ENCODE measurements at places on chromosomes 7 and 10. TPM values are rescaled to one million over a fixed set of nuclear protein-coding genes. Genes with fewer than 3 reads are reported as not detected.

GRCh38 chr10:79197558-79197957, 128.8 kb downstream of the ZMIZ1 start:
- no peaks in the 10 kb centered on the region for H3K27me3 ChIP-seq
- H3K4me1 ChIP-seq: peaks cover 12% of the 10 kb centered on the region
- no peak overlapping the region for H3K4me3 ChIP-seq
- DNase-seq: no peak

Gene SLC18A3
- 0.09 TPM for total RNA-seq

Gene ANKRD61
- not detected for total RNA-seq

DNA sequence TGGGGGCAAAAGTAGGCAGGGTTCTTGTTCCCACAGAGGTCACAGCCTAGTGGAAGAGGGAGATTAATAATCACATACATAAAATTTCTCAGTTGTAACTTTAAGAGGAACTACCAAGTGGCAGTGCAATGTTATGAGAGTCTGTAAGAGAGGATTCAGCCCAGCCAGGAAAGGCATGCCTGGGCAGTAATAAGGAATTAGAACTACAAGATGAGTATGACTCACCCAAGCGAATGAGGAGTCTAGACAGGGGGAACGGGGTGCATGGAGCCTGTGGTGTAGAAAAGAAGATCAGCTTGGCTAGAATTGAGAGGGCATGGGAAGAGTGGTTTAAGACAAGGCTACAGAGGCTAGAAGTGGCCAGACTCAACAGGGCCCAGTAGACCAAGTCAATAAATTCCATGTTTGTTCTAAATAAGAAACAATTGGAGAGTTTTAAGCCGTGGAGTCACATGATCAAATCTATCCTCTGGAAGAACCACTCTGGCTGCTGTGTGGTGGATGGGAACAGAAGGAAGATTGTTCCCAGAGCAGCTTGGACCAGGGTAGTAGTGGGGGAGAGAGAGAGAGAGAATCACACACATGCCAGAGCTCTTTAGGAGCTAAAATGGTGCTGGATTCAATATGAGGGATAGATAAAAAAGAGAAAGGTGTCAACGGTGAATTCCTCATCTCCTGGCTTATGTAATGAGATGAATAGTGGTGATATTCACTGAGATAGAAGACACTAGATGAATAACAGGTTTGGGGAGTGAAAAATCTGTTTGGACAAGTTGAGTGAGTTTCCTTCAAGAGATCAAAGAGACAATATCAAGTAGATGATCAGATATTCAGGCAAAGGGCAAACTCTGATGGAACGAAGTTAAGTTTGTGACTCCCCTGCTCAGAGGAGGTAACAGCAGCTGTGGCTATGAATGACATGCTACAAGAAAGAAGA, 265.1 kb downstream of the FGFR2 start:
- no peaks in the 10 kb centered on the region for H3K27me3 ChIP-seq
- no peak for DNase-seq

Gene FAM20C
- 49.1 TPM for total RNA-seq

GRCh38 chr7:95867309-95867708, 95.0 kb downstream of the DYNC1I1 start:
- H3K36me3 ChIP-seq: no peaks in the 10 kb centered on the region
- peak; percentile 36 for DNase-seq
- no peak overlapping the region for H3K4me3 ChIP-seq
- H3K27me3 ChIP-seq: no peaks in the 10 kb centered on the region
- peaks cover 8% of the 10 kb centered on the region for H3K4me1 ChIP-seq

DNA sequence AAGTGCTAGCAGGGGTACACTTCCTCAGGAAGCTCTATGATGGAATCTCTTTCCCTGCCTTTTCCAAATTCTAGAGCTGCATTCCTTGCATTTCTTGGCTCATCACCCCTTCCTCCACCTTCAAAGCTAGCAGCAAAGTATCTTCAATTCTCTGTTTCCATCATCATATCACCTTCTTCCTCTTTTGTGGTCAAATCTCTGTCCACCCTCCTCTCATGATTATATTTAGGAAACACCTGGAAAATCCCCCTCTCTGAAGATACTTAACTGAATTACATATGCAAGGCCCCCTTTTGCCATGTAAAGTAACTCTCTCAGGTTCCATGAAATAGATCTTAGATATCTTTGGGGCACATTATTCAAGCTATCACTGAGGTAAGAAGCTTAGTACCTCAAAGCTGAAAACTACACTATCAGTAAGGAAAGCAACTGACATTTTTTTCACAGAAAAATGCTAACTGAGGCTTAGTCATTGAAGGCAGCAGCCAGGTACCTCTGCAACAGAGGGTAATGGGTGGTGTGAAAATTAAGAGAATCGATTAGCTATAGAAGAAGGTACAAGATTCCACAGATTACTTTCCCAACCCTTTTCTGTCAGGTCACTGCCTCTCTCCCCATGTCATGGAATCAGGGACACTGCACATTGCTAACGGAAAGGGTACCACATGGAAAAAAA, 197.3 kb downstream of the MACC1 start:
- no peak for DNase-seq
- H3K36me3 ChIP-seq: peaks cover 14% of the 10 kb centered on the region
- H3K4me3 ChIP-seq: peak overlapping the region; percentile 9
- H3K4me1 ChIP-seq: peaks cover 82% of the 10 kb centered on the region
- peak overlapping the region; percentile 93 for H3K27ac ChIP-seq

- H3K36me3 ChIP-seq: no peaks in the 10 kb centered on the region
- H3K27ac ChIP-seq: no peak overlapping the region
- H3K4me1 ChIP-seq: peaks cover 42% of the 10 kb centered on the region
Measured at GRCh38 chr7:94298943-94299342, 95.8 kb upstream of the COL1A2 start.

GRCh38 chr10:61343796-61344195, 109.4 kb downstream of the TMEM26 start:
- no peaks in the 10 kb centered on the region for H3K36me3 ChIP-seq
- DNase-seq: no peak
- no peaks in the 10 kb centered on the region for H3K4me1 ChIP-seq
- H3K27me3 ChIP-seq: no peaks in the 10 kb centered on the region

GRCh38 chr10:62502995-62503613, 128.9 kb downstream of the ZNF365 start:
- peaks cover 59% of the 10 kb centered on the region for H3K4me1 ChIP-seq
- no peak overlapping the region for H3K27ac ChIP-seq
- H3K36me3 ChIP-seq: no peaks in the 10 kb centered on the region

DNA sequence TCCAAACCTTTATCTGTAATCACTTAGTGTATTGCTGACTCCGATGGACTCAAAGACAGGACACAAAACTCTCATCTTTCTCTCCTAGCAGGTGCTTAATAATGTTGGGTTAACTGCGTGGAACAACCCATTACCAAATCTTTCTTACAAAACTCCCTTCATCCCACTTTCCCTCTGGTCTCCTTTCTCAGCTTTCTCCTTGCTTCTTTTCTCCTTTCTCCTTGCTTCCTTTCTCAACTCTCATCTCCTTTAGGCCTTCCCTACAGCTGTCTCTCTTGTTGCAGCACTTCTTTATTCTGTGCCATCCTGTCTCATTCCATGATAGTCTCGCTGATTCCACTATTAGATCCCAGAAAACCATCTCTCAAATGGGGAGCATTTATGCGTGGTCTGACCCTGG, 67.5 kb downstream of the TNS3 start:
- peaks cover 23% of the 10 kb centered on the region for H3K4me1 ChIP-seq
- no peaks in the 10 kb centered on the region for H3K27me3 ChIP-seq
- no peak overlapping the region for H3K27ac ChIP-seq
- no peak for DNase-seq
- H3K4me3 ChIP-seq: no peak overlapping the region

GRCh38 chr10:126074291-126074690, 177.9 kb downstream of the FANK1 start:
- H3K27me3 ChIP-seq: peaks cover 3% of the 10 kb centered on the region
- no peaks in the 10 kb centered on the region for H3K4me1 ChIP-seq
- no peak overlapping the region for H3K4me3 ChIP-seq
- DNase-seq: no peak
- H3K36me3 ChIP-seq: no peaks in the 10 kb centered on the region

GRCh38 chr7:144437370-144438191, 34.1 kb upstream of the NOBOX start:
- no peak overlapping the region for H3K27ac ChIP-seq
- peaks cover 7% of the 10 kb centered on the region for H3K4me1 ChIP-seq
- no peak overlapping the region for H3K4me3 ChIP-seq

DNA sequence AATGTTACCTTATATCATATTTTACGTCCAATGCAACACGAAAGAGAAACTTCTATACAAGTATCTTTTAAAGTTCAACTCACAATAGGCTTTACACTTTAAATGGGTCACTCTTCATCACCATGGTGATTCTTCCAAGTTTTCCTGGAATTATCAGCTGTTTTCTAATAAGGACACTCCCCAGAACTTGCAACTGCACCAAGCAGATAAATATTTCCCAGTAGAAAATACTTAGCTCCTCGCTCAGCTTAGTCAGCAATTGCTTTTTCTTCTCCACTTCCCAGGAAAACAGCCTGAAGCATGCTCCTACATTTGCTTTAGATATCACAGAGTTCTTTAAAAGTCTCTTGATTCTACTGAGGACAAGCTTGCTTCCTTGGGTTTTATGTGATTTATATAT, 25.7 kb upstream of the ADD3 start:
- no peak overlapping the region for H3K4me3 ChIP-seq
- peaks cover 16% of the 10 kb centered on the region for H3K4me1 ChIP-seq
- no peak for DNase-seq
- peaks cover 6% of the 10 kb centered on the region for H3K36me3 ChIP-seq
- H3K27ac ChIP-seq: no peak overlapping the region
- H3K27me3 ChIP-seq: no peaks in the 10 kb centered on the region

Gene HPSE2
- total RNA-seq: 0.60 TPM

Gene APBB1IP
- total RNA-seq: 0.16 TPM

Gene OR2A5
- total RNA-seq: not detected

DNA sequence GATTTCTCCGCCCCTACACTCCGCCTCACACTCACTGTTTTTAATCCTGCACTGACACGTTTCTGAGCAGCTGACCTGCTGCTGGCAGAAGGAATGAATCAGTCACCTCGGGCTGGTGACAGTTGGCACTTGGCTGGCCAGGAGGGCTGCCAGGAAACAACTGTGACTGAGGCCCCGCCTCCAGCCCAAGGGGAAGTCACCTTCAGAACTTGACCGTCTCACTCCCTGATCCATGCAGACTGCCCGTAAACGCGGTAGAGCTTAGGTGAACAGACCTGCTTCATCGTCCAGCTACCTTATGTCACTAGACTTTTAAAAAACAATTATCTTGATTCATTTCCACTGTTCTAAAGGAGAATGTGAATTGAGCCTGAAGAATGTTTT, 107.5 kb downstream of the DOCK1 start:
- H3K4me1 ChIP-seq: peaks cover 17% of the 10 kb centered on the region
- H3K4me3 ChIP-seq: no peak overlapping the region
- DNase-seq: no peak
- H3K27me3 ChIP-seq: no peaks in the 10 kb centered on the region

GRCh38 chr10:35942057-35942456, 300.0 kb upstream of the FZD8 start:
- no peak overlapping the region for H3K4me3 ChIP-seq
- H3K36me3 ChIP-seq: no peaks in the 10 kb centered on the region
- no peak overlapping the region for H3K27ac ChIP-seq
- peaks cover 4% of the 10 kb centered on the region for H3K27me3 ChIP-seq

GRCh38 chr7:91375378-91375777, 111.1 kb downstream of the FZD1 start:
- no peaks in the 10 kb centered on the region for H3K36me3 ChIP-seq
- H3K27ac ChIP-seq: no peak overlapping the region
- DNase-seq: no peak
- peaks cover 18% of the 10 kb centered on the region for H3K4me1 ChIP-seq

DNA sequence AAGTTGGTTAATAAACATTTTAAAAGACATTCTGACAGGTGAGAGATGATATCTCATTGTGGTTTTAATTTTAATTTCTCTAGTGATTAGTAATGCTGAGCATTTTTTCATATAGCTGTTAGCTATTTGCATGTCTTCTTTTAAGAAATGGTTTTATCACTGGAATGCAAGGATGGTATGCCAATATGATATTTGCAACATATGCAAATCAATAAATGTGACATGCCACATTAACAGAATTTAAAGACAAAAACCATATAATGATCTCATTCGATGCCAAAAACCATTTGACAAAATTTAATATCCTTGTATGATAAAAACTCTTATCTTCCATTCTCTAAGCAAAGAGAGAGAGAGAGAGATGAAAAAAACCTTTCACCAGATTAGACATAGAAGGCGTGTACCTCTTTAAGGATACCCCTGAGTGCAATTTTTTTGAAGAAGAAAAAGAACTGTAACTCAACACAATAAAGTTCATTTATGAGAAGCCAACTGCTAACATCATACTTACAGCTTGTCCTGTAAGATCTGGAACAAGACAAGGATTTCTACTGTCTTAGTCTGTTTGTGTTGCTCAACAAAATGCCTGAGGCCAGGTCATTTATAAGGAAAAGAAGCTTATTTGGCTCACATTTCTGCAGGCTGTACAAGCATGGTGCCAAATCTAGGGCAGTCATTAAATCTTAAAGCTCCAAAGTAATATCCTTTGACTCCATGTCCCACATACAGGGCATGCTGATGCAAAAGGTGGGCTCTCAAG, 39.7 kb upstream of the ZMYND11 start:
- peaks cover 26% of the 10 kb centered on the region for H3K27me3 ChIP-seq
- peaks cover 6% of the 10 kb centered on the region for H3K4me1 ChIP-seq

Gene JAKMIP3
- 1.7 TPM for total RNA-seq

Gene RBP4
- 2.2 TPM for total RNA-seq

DNA sequence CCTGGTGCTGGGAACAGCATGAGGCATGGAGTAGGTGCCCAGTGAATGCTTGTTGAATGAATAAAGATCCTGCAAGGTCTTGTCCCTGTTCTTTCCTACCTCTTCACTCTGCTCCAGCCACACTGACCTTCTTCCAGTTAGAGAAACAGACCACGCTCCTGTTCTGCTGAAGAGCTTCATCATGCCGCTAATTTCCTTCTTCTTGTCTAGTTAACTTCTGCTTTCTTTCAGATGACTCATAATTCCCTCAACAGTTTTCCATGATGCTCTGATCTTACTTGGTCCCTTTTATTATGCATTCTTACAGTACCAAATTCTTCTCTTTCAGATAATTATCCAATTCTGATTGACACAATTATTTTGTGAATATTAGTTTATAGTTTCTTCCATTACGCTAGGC, 59.5 kb upstream of the C1QL3 start:
- no peaks in the 10 kb centered on the region for H3K4me1 ChIP-seq
- no peak for DNase-seq
- no peaks in the 10 kb centered on the region for H3K36me3 ChIP-seq
- no peak overlapping the region for H3K4me3 ChIP-seq
- no peak overlapping the region for H3K27ac ChIP-seq

Gene HTR7
- total RNA-seq: 11.2 TPM

Gene TUBAL3
- 0.15 TPM for total RNA-seq

Gene GBX1
- total RNA-seq: 0.27 TPM

- H3K4me3 ChIP-seq: no peak overlapping the region
- H3K4me1 ChIP-seq: peaks cover 13% of the 10 kb centered on the region
- DNase-seq: peak; percentile 26
- peaks cover 43% of the 10 kb centered on the region for H3K27me3 ChIP-seq
- H3K36me3 ChIP-seq: no peaks in the 10 kb centered on the region
- no peak overlapping the region for H3K27ac ChIP-seq
Measured at GRCh38 chr7:150447966-150448788, 2.3 kb upstream of the GIMAP8 start.

DNA sequence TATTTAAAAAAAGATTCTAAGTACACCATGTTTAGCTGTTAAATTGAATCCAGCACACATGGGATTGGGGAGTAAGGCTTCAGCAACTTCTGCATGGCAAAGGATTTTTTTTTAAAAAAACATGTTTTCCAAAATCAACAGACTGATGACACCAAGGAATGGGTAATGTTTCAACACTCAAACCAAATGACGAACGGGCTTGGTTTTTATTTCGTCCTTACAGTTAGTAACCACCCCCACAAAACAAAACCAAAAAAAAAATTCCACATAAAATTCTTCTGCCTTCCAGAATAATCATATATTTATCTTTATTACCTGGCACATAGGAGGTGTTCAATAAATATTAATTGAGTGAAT, 45.7 kb downstream of the ICA1 start:
- H3K27me3 ChIP-seq: no peaks in the 10 kb centered on the region
- DNase-seq: no peak
- H3K4me3 ChIP-seq: no peak overlapping the region
- H3K4me1 ChIP-seq: peaks cover 65% of the 10 kb centered on the region
- H3K27ac ChIP-seq: no peak overlapping the region

Data from WTC11 (cell line).